ENCODE measurements at places on chromosomes 16 and 17.

GRCh38 chr16:74999219-74999608 lies 390 bp downstream of the ZNRF1 start:
- DNase-seq, result no peak

DNA sequence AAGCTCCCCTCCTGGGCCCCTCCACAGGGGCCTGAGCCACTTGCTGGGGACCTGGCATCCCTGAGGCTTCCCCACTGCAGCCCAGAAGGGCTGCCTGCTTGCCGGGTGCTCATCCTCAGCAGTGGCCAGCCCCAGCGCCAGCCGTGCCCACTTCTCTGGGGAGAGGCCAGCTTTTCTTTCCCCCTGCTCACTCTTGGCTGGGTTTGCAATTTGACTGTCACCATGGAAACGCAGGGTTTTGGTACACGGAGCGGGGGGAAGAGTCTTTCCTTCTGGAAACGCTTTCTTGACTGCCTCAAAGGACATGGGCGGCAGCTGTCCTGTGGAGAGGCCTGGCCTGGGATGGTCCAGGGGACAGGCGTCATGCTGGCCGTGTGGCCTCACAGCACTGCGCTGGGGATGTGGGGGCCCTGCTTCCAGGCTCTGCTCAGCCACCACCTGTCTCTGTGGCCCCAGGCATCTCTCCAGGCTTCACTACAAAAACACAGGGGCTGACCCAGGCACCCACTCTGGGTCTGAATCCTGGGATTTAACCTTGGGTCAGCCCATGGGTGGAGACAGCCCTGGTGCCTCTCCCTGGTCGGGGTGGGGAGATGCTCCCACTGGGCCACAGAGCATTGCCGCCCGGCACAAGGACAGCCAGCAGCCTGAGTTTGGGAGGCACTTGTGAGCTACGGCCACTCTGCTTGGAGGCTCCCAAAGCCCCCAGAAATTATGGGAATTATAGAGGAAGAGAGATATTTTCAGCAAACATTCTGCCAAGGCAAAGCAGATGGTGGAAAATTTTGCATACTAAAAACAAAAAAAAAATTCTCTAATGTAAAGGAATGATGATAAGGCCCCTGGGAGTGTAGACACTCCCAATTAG lies 45.9 kb upstream of the DOC2B start:
- no peak for DNase-seq

GRCh38 chr17:81438007-81438659 lies 42.9 kb downstream of the BAHCC1 start:
- DNase-seq, result no peak

- DNase-seq, result no peak
Observed at GRCh38 chr17:27633312-27634025, 2.5 kb downstream of the LGALS9 start.

GRCh38 chr17:58268774-58269556 lies 11.8 kb downstream of the MPO start:
- DNase-seq, result no peak
